ENCODE measurements at places on chromosomes 2 and 18.

GRCh38 chr18:56475250-56475649 is 163.1 kb downstream of the TXNL1 start:
- DNase-seq, result no peak

- DNase-seq, result no peak
Measured at GRCh38 chr2:219001100-219001576, 7.9 kb upstream of the CRYBA2 start.

DNA sequence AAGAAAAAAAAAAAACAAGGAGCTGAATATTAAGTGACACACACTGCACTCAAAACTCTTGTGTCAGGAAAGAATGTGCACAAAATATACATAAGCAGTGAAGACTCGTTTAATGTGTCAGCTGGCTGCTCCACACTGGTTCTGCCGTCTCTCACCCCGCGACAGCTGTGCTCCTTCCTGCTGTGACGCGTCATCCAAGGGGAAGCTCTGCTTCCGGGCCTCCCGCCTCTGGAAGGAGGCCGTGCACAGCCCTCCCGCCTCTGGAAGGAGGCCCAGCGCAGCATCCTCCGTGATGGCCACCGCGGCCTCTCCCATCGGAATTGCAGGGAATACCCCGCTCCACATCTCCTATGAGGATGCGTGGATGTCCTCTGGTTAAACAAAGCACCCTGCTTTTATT is 151.0 kb downstream of the HDAC4 start:
- DNase-seq, result no peak

DNA sequence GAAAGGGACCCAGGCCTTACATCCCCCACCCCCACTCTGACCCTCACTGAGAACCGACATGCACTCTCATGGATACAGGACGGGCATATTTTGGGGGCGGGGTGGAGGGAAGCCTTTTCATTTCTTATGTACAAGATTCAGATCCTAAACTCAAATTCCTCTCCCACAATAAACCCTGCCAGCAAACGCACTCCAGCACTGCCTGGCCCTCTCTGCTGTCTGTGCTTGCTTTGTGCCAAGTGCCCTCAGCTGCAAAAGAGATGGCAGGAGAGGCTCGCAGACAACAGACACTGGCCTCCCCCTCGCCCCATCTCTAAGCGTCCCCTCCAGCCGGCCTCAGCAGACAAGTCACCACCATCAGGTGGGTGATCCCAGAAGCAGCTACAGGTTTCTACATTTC is 42.4 kb downstream of the FAM168B start:
- DNase-seq, result no peak

DNA sequence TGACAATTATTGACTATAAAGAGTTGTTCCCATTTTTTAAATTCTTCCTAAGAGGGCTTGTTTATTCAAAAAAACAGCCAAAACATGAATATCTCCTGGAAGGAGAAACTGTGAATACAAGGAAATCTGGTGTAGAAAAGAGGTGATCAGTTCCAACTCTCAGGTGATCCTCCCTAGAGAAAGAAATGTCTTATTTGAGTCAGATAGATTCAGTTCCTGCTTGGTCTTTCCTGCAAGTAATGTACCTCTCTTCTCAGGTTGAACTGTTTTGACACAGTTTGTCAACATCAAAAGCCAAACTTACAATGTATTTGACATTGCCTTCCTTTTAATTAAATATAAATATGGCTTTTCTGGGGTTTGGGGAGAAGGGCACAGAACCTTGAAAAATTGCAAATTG is 567.4 kb downstream of the ARHGAP15 start:
- no peak for DNase-seq

DNA sequence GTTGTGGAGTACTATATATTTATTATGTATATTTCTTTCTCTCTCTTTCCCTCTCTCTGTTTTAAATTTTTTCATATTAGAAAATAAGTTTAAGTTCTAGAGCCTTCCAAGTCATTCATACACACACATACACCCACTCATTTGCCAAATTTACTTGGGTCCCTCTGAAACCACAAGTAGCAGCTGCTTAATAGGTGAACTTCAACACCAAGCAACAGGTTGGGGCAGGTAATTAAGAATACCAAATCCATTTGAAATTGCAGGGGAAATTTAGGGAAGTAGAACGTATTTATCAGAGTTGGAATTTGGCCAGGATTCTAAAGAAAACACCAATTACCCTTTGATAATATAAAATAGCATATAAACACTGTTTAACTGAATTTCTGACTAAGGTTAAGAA is 75.0 kb upstream of the RBBP8 start:
- DNase-seq, result no peak

DNA sequence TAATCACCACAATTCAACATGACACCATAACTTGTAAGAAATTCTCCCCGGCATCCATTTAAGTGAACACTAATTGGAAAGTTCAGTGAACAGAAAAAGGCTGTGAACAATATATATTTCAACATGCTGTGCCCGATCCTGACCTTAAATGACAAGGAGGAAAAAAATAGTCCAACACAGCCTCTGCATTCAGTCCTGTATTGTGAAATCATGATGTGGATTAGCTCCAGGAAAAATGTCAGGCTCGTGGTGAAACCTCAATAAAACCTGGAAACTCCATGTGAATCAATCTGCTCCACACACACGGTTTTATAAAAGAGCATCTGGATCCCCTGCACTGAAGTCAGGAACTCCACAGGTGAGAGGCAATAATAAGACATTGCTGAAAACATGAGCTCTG is 145.4 kb upstream of the SPOPL start:
- DNase-seq, result no peak

DNA sequence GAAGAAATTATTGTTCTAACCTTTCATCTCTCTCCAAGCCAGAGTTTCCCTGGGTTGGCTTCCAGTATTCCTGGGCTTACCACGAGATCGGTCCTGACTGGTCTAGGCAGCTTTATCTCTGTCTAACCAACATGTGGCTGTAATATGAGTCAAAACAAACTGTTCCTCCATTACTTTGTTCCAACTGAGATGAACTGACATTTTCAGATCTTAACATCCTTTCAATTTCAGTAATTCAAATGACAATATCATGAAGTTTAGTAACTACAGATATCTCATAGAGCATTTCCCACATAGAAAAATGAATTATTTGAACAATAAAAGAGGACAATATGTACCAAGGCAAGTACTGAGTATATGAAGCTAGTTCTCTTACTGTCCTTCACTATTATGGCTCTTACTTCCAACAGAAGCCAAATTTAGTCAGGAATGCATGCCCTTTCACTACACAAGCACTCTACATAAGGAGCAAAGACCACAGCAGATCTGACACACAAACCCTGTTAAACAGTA is 15.5 kb downstream of the SLC25A12 start:
- no peak for DNase-seq

DNA sequence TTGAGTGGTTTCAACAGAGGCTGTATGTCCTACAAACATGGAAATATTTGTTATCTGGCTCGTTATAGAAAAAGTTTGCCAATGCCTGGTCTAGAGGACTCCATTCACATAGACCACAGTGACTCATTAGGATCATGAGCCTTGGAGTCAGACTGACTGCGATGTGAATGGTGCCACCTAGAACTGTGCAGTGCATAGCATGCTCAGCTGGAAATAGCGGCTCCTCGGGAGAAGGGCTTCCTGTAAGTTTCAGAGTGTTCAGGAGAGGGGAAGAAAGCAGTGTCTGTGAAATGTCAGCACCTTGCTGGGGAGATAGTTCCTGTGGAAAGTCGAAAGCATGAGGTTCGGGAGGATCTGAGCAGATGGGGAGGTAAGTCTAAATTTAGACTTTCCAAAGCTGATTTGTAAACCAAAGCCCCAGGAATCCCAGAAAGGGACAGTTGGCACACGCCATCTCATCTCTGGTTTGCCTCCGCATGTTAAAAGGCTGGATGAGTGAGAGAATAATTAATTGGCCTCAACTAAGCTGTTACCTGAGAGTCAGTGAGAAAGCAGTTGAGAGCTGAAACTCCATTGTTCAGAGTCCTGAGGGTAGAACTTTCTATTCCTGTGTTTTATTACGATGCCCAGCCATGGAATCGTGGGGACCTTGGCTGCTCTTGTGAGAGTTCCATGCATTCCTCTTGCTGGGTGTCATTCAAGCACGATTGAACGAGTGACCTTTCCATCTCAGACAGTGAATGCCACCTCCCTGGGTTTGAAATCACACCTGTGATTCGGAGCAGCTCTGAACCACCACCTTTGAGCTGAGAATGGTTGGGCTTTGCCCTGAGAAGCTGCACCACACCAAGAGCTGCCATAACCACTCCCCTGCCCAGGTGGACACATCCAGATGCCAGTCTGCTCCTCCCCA is 99.5 kb downstream of the MAPK4 start:
- no peak for DNase-seq

DNA sequence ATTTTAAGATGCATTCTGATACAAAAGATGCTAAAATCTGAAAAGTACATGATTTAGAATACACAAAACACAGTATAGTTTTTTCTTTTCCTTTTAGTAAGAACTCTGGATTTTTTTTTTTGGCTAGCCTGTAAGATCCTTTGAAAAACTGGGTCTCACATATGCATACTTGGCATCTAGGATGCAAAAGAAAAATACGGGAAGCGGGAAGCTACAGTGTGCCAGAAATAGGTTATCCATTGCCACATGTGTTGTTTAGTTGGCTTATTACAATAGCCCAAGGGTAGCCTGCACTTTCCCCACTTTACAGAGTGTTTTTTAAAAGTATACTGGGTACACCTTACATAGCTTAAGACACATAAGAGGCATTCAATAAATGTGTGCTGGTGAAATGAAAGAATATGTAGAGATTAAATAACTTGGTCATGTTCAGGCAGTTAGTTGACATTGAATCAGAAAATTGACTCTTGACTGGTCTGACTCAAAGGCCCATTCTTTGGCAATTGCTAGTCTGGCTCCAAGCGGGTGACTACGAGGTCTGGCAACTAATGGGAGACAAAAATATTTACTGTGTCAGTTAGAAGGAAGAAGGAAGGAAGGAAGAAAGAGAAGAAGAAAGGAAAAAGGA is 286.8 kb upstream of the TRIB2 start:
- DNase-seq, result no peak

GRCh38 chr2:12755384-12755783 is 38.6 kb downstream of the TRIB2 start:
- DNase-seq, result no peak

- no peak for DNase-seq
Measured at GRCh38 chr2:1728821-1729220, 15.5 kb downstream of the PXDN start.

DNA sequence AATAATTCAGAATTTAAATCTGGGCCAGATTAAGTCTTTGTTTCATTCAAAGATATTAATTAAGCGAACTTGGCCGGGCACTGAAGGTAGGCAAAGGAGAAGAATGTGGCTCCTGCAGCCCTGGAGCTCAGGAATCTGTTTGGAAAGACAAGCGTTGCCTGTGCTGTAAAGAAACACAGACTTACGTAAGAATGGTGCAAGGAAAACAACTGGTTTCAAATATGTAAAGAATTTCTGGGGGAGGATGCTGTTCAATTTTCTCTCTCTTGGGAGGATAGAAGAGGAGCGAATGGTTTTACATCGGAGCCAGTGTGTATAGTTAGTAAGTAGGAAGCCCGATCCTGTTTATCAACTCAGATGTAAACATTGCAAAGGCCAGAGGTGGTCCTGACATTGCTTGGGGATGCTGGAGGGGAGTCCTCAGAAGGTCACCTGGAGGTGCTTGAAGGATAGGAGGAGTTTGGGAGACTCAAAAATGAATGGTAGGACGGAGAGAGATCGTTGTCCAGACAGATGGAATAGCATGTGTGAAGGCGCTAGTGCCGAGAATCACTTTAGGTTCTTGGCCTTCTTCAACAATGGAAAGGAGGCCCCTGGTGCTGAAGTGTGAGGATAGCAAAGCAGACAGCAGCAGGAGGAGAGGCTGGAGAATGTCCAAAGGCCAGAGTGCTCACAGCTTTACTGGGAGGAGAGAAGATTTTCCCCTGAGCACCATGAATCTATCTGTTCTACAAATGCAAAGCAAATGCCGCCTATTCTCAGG is 456.1 kb downstream of the LPIN1 start:
- DNase-seq, result no peak

- no peak for DNase-seq
Measured at GRCh38 chr18:39276764-39277163, 1711.2 kb upstream of the CELF4 start.

DNA sequence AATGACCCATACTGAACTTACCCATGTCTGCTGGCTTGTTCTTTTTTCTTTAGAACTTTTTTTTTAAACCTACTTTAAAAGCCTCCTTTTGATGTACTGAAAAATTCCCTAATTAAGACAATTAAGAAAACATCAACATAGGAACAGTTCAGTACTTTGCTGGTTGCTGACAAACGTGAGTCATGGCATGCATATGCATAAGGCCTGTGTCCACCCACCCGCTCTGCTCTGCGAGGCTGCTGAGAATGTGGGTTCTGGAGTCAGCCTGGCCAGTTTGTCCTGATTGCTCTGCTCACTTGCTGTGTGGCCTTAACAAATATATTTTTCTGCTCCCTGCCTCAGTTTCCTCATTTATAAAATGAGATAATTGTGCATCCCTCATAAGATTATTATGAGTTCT is 27.3 kb downstream of the LAMA3 start:
- no peak for DNase-seq
